Nephron progenitor cell (in vitro differentiated cells): ENCODE measurements at places on chromosomes 6 and 20.

DNA sequence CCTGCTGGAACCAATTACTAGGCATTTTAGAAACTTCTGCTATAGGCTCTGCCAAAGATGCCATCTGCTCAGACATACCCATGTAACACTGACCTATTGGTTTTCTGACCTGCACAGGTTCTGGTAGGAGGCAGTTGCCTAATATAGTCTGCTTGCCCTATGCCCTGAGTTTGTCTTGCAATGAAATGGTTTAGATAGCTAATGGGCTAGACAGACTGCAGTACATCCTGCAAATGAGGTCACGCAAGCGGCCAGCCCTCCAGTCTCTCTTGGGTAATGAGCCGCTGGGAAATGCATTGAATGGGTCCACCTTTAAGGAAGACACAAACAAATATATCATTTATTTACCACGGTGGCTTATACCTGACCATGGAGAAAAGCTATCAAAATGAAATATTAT lies 90.6 kb upstream of the B3GAT2 start:
- H3K4me3 ChIP-seq, result no peak overlapping the region
- peaks cover 5% of the 10 kb centered on the region for H3K27me3 ChIP-seq
- H3K36me3 ChIP-seq, result no peaks in the 10 kb centered on the region
- H3K27ac ChIP-seq, result no peak overlapping the region
- H3K4me1 ChIP-seq, result peaks cover 17% of the 10 kb centered on the region

DNA sequence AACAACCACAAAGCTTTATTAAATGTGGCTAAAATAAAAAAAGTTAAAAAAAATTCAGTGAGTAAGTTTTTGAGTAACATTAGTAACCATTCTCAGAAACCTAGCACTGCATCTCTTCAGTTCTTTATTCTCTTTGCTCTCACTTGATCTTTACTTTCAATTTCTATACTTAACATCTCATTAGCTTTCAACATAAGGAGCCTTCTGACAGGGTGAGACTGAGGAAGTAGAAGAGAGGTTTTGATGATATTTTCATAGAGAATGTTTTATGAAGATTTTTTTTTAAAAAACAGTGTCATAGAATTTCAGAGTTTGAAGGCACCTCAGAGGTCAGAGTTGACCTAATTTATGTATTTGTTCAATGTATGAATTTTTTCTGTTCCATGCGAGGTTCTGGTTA lies 60.8 kb downstream of the FAM83B start:
- no peak overlapping the region for H3K27ac ChIP-seq
- H3K36me3 ChIP-seq, result no peaks in the 10 kb centered on the region
- no peak for DNase-seq
- H3K4me1 ChIP-seq, result no peaks in the 10 kb centered on the region

DNA sequence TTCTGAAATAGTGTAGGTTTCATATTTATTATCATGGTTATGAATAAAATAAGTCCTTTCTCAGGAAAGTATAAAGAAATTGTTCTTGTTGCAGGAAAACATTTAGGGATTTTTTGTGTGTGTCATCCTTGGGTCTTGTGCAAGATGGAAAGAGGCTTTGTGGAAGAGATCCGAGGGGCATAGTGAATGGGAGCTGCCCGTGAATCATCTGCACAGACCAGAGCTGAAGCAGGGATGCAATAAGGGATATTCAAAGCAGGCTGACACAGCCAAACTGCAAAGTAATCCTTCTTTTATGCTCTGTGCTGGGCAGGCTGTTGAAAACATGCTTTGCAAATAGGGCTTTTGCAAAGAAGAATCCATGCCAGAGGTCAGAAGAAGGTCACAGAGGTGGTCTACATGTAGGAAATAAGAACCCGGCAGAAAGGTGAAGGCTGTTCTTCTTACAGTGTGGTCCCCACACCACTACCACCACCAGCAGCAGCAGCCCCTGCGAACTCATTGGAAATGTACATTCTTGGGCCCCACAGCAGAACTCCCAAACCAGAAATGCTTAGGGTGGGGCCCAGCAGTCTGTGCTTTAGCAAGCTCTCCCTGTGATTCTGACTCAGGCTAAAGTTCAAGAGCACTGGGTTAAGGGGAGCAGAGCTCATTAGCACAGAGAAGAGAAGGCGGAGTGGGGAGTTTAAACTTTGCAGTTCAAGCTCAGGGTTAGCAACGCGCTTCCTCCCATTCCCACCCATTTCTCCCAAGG lies 237.6 kb downstream of the QKI start:
- peaks cover 2% of the 10 kb centered on the region for H3K27me3 ChIP-seq
- H3K27ac ChIP-seq, result no peak overlapping the region
- H3K4me1 ChIP-seq, result peaks cover 7% of the 10 kb centered on the region
- no peak for DNase-seq
- no peak overlapping the region for H3K4me3 ChIP-seq

DNA sequence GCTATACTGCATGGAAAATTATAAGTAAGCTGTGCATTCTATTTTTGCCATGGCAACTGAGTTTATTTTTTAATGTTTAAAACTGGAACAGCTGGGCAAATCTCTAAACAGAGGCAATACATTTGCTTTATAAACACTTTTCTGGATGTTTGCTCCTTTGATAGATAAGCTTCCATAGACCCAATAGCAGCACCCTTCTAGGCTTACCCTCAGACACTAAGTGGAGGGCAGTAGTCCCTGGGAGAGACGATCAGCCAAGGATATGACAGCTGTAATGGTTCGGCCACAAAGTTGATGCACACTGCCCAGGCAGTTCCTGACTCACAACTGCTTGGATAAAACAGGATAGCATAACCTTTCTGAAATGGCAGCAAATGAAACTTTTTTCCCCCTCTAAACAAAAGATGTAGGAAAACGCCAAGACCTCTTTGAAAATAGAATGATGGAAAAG lies 8.5 kb upstream of the MRPS10 start:
- no peak for DNase-seq
- H3K27me3 ChIP-seq, result peaks cover 9% of the 10 kb centered on the region

DNA sequence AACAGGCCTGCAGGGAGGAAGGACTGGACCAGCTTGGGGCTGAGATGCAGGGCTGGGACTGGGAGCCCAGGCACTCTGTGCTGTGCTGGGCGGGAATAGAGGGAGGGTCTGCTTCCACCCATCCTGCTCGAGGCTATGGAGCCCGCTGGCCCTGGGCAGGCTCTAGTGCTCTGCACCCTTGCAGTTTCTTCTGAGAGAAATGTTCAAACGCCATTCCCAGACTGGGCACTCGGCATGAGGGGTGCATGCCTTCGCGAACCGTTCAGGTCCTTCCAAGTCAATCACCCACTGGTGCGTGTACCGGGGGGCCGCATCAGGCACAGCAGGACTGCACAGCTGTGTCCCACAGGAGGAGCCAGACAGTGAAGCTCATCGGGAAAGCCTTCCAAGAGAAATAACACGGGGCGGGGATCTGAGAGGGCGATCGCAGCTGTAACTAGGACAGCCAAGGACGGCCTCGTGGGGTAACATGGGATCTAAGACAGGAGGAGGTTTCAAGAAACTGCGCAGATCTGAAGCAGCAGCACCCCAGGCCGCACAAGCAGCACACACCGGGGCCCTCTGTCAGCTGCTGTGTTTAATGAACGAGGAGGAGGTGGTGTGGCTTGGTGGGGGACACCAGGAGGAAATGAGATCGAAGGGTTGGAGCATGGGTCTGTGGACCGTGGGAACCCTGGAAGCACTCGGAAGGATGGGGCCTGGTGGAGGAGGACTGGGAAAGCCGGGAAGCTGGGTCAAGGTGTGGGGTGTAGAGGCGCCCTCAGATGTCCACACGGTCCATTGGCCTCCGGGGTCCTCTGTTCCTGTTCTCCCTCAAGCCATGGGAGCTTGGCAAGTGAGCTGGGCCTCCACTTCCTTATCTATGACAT lies 26.1 kb upstream of the PYGB start:
- no peak for DNase-seq
- no peaks in the 10 kb centered on the region for H3K36me3 ChIP-seq
- peaks cover 23% of the 10 kb centered on the region for H3K4me1 ChIP-seq
- H3K4me3 ChIP-seq, result no peak overlapping the region
- H3K27ac ChIP-seq, result peak overlapping the region; percentile 85

GRCh38 chr6:136137008-136137692 lies 113.0 kb downstream of the MTFR2 start:
- no peaks in the 10 kb centered on the region for H3K27me3 ChIP-seq
- DNase-seq, result no peak

- H3K4me1 ChIP-seq, result peaks cover 5% of the 10 kb centered on the region
- H3K27ac ChIP-seq, result no peak overlapping the region
- peaks cover 8% of the 10 kb centered on the region for H3K27me3 ChIP-seq
- H3K36me3 ChIP-seq, result no peaks in the 10 kb centered on the region
- no peak for DNase-seq
- H3K4me3 ChIP-seq, result no peak overlapping the region
These were observed 323.4 kb downstream of the TAF4 start for GRCh38 chr20:61742097-61742825.

DNA sequence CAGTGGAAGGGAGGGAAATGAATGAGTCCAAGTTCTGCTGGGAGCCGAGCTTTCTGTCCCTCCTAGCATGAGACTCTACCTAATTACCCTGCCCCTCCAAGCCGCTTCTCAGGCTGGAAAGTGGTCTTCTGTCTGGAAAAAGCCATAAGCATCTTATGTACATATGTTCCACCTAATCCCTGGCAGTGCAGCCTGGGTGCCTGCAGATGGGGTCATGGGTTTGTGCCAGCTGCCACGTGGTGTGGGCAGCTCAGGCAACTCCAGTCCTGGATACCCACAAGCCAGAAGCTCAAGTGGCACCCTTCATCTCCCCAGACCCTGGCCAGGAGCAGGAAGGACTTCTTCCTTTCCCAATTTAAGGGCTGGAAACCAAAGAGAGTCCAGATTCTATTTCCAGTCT lies 253.1 kb downstream of the LY86 start:
- H3K27me3 ChIP-seq, result peaks cover 33% of the 10 kb centered on the region
- DNase-seq, result no peak
- H3K36me3 ChIP-seq, result peaks cover 11% of the 10 kb centered on the region
- H3K4me1 ChIP-seq, result peaks cover 18% of the 10 kb centered on the region
- no peak overlapping the region for H3K4me3 ChIP-seq
- no peak overlapping the region for H3K27ac ChIP-seq

GRCh38 chr20:23926526-23926880 lies 47.0 kb upstream of the CST5 start:
- peaks cover 24% of the 10 kb centered on the region for H3K4me1 ChIP-seq
- no peak for DNase-seq
- H3K27ac ChIP-seq, result no peak overlapping the region
- H3K4me3 ChIP-seq, result no peak overlapping the region
- H3K27me3 ChIP-seq, result peaks cover 5% of the 10 kb centered on the region
- H3K36me3 ChIP-seq, result no peaks in the 10 kb centered on the region

- no peak overlapping the region for H3K27ac ChIP-seq
- H3K4me1 ChIP-seq, result peaks cover 15% of the 10 kb centered on the region
- DNase-seq, result no peak
- no peak overlapping the region for H3K4me3 ChIP-seq
- no peaks in the 10 kb centered on the region for H3K36me3 ChIP-seq
- H3K27me3 ChIP-seq, result peaks cover 2% of the 10 kb centered on the region
These were observed 257.8 kb upstream of the KCNQ5 start for GRCh38 chr6:72363844-72364740.

GRCh38 chr6:135938576-135939207 lies 87.2 kb downstream of the PDE7B start:
- no peak overlapping the region for H3K27ac ChIP-seq
- DNase-seq, result no peak
- peaks cover 7% of the 10 kb centered on the region for H3K4me1 ChIP-seq
- H3K27me3 ChIP-seq, result peaks cover under 1% of the 10 kb centered on the region
- no peak overlapping the region for H3K4me3 ChIP-seq
- H3K36me3 ChIP-seq, result no peaks in the 10 kb centered on the region

GRCh38 chr6:169963581-169964297 lies 212.3 kb downstream of the ERMARD start:
- H3K4me1 ChIP-seq, result peaks cover 47% of the 10 kb centered on the region
- H3K27ac ChIP-seq, result no peak overlapping the region
- peaks cover 21% of the 10 kb centered on the region for H3K27me3 ChIP-seq
- peak overlapping the region; percentile 11 for H3K4me3 ChIP-seq
- no peak for DNase-seq

- H3K27ac ChIP-seq, result no peak overlapping the region
- H3K4me1 ChIP-seq, result peaks cover 43% of the 10 kb centered on the region
- H3K36me3 ChIP-seq, result no peaks in the 10 kb centered on the region
- no peak overlapping the region for H3K4me3 ChIP-seq
These were observed 2.7 kb downstream of the HIVEP2 start for GRCh38 chr6:142942238-142942637.

- peaks cover 2% of the 10 kb centered on the region for H3K27me3 ChIP-seq
- H3K27ac ChIP-seq, result no peak overlapping the region
- DNase-seq, result no peak
- H3K4me3 ChIP-seq, result no peak overlapping the region
These were observed 11.9 kb downstream of the DIDO1 start for GRCh38 chr20:62914436-62914835.

DNA sequence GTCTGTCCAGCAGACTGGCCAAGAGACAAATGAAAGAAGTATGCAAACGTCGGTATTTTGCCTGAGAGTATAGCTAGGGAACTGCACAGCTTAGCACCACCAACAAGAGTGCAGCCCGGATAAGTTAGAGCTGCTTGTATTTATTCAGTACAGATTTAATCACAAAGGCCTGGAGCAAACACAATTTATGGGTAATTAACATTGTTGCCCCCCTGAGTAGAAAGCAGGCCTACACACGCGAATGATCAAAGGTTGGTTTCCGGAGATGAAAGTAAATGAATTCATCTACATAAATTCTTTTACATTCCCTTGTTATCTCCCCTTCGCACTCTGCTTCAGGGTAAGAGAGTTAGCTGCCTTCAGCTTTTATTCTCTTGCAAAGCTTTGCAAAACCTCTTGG lies 24.7 kb upstream of the CRISP1 start:
- H3K36me3 ChIP-seq, result no peaks in the 10 kb centered on the region
- DNase-seq, result no peak
- H3K27me3 ChIP-seq, result peaks cover 3% of the 10 kb centered on the region
- no peak overlapping the region for H3K4me3 ChIP-seq
- H3K27ac ChIP-seq, result no peak overlapping the region

DNA sequence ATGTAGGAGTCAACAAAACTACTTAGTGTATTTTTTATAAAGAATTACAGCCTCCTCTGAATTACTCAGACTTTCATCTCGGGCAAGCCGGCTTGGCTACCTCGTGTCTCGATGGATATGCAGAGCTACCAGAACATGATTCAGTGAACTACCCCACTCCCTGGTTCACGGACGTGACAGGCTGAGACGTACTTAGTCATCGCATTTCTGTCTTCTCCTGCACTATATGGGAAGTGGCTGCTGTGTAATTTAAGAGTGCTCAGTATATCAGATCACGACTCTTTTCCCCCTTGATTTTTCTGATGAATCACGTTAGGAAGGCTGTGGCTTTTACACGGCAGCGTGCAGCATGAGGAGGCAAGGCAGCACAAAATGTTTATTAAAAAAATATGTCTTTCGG lies 302.7 kb upstream of the ZFP64 start:
- DNase-seq, result no peak
- peak overlapping the region; percentile 20 for H3K4me3 ChIP-seq
- H3K27ac ChIP-seq, result peak overlapping the region; percentile 88

- H3K4me3 ChIP-seq, result no peak overlapping the region
- no peak for DNase-seq
- H3K36me3 ChIP-seq, result no peaks in the 10 kb centered on the region
- H3K4me1 ChIP-seq, result no peaks in the 10 kb centered on the region
- H3K27me3 ChIP-seq, result peaks cover 3% of the 10 kb centered on the region
These were observed 135.3 kb upstream of the BMP2 start for GRCh38 chr20:6632187-6632586.
